ENCODE measurements at places on chromosomes 6 and 20.

DNA sequence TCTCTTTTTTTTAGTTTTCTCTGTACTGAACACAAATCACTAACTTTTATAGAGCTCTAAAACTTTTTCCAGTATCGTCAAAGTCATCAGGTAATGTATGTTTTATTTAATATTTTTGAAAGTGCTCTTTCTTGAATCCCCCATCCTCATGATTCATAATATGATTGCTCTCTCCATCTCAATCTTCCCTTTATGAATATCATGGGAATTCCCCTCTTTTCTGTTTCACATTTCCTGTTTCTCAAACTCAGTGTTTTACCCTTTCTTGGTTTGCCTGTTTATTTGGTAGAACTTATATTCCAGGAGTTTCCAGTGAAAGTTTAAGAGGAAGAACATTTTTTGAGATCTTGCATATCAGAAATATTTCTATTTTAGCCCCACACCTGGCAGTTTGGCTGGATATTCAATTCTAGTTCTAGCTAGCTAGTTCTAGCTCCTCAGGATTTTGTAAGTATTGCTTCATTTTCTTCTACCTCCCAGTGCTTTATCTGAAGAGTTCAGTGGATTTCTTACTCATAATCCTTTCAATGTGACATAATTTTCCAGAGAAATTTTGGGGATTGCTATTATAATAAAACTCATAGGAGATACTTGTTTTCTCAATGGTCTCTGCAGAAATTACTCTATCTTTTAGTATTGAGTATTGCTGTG, 6.1 kb upstream of the C6orf58 start:
- no peak for DNase-seq

- DNase-seq: no peak
Measured at GRCh38 chr6:20952699-20953474, 418.6 kb downstream of the CDKAL1 start.

DNA sequence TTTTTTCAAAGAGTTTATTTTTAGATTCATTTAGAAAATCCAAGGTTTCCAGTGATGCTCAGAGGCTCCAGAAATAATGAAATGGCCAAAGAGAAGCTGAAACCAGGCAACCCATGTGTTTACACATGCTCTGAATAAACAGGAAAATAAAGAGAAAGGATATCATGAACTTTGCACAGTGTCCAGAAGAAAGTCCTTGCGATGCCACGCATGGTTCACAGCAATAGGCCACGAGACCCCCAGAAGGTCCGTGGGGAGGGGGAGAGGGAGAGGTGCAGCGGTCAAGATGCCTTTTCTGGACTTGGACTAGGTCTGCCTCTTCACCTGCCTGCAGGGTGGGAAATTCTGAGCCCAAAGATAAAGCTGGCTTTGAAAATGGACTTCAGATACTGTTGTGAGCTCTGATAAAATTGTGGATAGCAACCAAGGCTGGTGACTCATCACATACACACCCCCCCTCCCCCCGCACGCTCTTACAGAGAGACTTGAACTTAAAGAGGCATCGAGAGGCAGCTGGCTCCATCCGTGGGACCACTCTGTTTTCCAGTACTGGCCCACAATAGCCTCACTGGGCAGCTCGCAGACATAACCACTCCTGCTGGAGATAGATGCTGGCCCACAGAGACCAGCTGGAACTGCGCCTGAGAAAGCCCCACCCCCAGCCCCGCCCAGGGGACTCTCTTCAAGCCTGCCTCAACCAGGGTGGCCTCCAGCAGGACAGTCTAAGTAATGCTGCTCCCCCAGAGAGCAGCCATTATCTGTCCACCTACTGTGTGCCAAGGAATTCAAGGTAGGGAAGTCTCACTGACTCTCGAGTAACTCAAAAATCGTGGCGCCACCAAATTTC, 21.2 kb upstream of the NFATC2 start:
- DNase-seq: no peak

- DNase-seq: no peak
Measured at GRCh38 chr6:13355999-13356785, 27.9 kb upstream of the TBC1D7 start.

GRCh38 chr20:64158346-64159285, 5.6 kb upstream of the MYT1 start:
- DNase-seq: no peak

DNA sequence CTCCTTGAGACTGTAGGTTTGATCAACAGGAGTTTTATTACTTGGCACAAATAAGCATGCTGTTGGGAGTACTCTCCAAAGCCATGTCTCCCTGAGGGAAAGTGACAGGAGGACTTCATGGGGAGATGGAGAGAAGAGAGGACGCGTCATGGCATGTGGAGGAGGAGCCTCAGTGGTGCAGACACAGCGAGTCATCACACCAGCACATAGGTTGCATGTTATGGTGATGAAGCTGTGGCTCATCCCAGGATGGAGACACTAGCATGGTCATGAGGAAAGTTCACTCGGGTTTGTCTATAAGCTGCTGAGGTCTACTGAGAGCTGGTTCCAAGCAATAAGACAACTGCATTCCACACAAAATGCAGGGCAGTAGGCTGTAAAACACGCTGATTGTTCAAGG, 13.2 kb upstream of the SSTR4 start:
- DNase-seq: no peak

- no peak for DNase-seq
Measured at GRCh38 chr20:10790013-10790412, 116.2 kb upstream of the JAG1 start.

DNA sequence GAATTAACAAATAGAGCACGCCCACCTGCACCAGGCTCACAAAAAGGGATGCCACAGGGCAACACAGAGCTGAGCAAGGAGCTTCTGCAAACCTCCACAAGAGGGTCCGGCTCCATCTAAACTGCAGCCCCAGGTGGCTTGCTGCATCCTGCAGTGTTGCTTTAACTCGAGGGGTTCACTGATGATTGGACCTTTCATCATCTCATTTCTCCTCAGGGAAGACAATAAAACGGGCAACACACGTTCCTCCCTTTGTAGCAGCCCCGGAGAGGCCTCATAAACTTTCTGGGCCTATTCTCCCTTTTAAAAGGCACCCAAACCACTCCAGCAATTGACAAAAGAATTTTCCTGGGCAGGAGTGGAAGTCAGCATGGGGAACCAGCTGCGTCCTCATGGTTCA, 161.5 kb upstream of the CDH4 start:
- no peak for DNase-seq

DNA sequence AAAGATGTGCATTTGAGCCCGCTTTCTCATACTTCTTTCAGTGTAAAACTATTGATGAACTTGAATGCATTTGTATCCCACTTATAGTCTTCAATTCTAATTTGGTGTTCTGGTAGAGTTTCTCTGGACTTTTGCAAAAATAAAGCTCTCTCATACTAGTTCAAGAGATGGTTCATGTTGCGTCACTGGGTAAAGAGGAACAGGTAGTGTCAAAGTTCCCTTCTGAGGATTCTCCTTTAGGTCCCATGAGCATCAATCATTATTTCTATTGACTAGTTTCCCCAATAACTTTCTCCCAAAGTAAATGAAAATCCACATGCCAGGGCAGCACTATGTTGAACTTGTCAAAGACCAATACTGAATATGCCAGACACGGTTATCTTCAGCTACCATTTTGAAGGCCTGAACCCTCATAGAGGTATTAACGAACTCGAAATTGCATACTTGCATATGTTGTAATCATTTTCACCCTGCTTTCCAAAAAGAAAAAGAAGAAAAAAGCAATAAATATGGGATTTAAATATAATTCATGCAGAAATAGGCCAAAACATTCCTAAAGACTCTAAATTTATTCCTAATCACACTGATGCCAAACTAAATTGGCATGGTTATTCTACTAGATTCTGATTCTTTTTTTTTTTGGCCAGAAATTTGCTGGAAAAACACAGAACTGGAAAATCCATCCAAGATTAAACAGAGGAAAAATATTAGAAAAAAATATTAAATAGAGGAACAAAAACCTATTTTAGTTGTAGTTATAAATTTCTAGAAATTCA, 84.5 kb downstream of the SGK1 start:
- no peak for DNase-seq

GRCh38 chr6:45175272-45175671, 152.9 kb upstream of the RUNX2 start:
- no peak for DNase-seq

DNA sequence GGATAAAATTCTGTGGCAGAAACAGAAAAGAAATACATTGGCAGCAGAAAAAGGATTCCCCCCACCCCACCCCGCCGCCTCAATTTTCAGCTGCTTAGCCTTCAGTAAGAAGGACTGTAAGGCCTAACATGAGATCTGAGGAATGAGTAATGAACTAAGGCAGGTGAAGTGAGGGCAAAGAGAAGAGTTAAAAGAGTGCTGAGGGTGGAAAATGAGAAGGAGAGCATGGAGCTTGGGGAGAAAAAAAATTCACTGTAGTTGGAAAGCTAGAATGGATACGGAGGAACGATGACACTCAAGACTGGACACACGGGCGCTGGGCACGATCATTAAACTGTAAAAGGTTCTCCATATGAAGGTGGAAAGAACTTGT, 14.6 kb downstream of the POM121L2 start:
- DNase-seq: no peak

DNA sequence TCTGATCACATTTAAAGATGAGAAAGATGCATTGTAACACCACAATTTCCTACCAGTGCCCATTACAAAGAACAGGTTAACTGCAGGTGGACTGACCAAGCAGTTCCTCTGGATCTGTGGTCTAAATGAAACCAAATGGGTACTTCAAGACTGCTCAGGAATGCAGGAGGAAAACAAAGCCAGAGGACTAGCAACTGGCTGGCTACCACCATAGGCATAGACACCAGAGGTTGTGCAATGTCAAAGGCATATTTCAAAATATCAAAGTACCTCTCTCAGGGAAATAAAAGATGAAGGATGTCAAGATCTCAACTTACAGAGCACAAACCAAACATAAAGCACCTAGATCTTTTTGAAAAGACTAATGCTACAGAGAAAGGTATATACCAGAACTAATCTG, 65.5 kb downstream of the GMDS start:
- DNase-seq: no peak

DNA sequence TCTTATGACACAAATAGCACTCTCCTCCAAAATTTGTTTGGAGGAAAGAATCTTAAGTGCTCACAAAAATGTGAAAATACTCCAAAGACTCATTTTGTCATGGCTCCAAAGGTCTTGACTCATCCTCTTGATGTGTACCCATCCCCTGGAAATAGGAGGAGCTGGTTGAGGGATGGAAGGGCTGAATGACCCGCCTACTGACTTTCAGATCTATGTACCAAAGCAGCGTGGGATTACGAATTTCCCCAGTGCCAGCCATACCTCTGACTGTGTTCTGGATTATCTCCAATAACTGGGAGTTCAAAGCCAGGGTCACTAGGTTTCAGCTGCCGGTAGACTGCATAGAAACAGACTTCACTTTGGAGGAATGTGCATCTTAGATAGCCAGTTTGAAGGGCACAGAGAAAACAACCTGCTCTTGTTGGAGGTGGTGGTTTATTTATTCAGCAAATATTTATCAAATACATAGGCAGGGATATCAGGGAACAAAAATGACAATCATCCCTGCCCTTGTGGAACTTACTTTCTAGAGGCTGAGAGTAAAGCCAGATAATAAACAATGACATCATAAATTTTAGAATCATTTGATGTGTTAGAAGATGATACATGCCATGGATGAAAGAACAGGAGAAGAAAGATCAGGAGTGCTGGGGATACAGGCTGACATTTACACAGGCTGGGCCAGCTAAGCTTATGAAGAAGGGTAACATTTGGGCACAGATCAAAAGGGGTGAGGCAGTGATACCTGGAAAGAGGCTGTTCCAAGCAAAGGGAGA, 246.6 kb downstream of the TBXT start:
- no peak for DNase-seq

- no peak for DNase-seq
Measured at GRCh38 chr6:31114970-31115849, 610 bp downstream of the PSORS1C1 start.

DNA sequence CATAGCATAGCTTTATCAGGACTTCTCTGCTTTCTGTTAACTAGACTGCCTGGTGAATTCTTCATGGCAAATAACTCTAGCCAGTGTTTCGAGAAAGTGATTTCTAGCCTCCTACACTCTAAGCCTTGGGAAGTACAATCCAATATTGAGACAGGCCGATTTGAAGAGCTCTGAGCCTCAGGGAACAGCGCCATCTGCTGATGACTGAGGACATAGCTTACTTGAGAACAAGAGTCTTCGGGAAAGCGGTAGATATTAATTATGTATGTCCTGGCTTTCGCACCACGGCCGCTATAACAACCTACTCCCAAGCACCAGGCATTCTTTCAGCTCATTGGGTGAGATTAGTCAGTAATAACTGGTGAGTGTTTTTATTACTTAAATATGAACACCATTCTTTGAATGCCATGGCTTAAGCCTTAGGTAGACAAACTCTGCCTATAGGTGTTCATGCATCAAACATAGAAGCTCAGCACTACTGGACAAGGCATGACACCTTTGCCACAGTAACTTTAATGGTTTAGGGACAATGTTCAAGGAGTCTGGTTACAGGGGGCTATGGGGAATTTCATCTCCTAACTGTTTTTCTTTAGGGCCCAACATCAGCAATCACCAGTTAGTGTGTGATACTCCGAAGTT, 518.6 kb downstream of the BMP2 start:
- no peak for DNase-seq

DNA sequence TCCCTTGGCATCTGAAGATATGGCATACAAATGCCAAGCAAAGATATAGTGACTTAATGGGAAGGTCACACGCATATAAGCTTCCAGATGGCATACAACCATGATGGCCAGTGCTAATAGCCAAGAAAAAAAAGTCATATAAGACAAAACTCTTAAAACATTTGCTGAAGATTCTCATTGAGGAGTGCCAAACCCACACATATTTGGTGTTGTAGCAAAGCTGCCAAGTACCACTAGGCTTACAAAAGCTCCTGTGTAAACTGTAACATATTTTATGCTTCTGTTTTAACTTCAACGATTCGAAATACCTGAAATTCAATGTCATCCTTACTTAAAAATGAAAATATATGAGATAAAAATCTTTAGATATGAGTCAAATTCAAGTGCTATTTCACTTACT, 123.0 kb downstream of the HMGCLL1 start:
- no peak for DNase-seq

- no peak for DNase-seq
Measured at GRCh38 chr20:49313283-49313682, 35.4 kb upstream of the ZNFX1 start.

DNA sequence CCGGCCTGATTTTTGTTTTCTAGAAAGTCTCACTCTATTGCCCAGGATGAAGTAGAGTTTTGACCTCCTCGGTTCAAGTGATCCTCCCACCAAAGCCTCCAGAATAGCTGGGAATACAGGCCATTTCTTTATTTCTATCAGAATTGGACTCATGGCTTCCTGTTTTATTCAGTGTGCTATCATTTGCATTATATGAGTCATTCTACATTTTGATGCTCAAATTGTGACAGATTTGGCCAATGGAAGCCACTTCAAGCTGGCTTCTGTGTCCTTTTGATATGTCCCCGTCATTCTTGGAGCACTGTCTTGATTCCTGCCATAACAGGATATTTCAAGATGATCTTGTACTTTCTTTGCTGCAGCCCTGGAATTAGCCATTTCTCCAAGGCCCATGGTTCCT, 75.1 kb downstream of the CNBD2 start:
- no peak for DNase-seq

DNA sequence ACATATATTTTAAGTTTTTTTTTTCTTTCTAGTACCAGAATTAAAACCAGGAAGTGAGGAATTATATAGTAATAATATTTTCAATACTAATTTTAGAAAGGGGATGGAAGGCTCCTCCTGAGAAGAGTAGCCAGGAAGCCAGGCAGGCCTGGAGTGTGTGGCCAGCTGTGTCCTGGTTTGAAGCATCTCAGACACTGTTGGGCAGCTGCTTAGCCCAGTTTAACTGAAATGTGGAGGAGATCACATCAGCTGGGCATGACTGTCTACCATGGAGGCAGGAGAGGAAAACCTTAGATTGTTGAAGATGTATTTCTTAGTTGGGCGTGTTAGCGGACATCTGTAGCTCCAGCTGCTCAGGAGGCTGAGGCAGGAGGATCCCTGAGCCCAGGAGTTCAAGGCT, 142.2 kb downstream of the ARID1B start:
- DNase-seq: no peak

All from stimulated activated CD4-positive, alpha-beta T cell treated with anti-CD3 and anti-CD28 coated beads, Interleukin-15, amount 100 ng/mL, for 1 hour (primary cell).